ENCODE measurements at places on chromosomes 6 and 20.

GRCh38 chr6:135438907-135439535, 58.5 kb downstream of the AHI1 start:
- DNase-seq, result no peak

- DNase-seq, result no peak
These were observed 297.7 kb upstream of the MAN1A1 start for GRCh38 chr6:119647309-119647708.

GRCh38 chr6:149062653-149063348, 254.7 kb upstream of the TAB2 start:
- DNase-seq, result no peak

GRCh38 chr6:103017878-103018277, 1624.4 kb downstream of the GRIK2 start:
- no peak for DNase-seq

- DNase-seq, result no peak
These were observed 127.4 kb downstream of the MYLK4 start for GRCh38 chr6:2623295-2623694.

GRCh38 chr6:5343998-5344397, 82.7 kb downstream of the FARS2 start:
- no peak for DNase-seq

Measured in central memory CD8-positive, alpha-beta T cell (primary cell).